ENCODE measurements at places on chromosomes 11 and 22.

DNA sequence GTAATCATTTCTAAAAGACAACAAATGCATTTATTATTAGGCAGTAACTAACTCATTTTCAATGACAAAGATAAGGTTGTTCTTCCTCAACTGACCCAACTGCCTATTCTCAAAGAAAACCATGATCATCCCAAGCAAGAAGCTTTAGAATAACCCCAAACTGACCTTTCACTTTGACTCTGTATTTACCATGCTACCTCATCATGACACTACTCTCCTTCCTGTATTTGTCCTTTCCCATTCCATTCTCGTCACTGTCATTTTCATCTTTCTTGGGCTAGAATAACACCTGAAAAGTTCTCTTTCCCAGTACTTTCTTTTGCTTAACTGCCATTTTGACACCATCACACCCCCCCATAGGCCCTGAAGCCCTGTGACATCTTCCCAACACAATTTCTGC, 48.3 kb downstream of the TCF20 start:
- DNase-seq = no peak

GRCh38 chr11:44316659-44317240, 6.8 kb upstream of the ALX4 start:
- DNase-seq = no peak

- no peak for DNase-seq
Observed at GRCh38 chr22:28102151-28102812, 183.2 kb upstream of the PITPNB start.

GRCh38 chr22:46224898-46225290, 25.2 kb downstream of the CDPF1 start:
- no peak for DNase-seq

DNA sequence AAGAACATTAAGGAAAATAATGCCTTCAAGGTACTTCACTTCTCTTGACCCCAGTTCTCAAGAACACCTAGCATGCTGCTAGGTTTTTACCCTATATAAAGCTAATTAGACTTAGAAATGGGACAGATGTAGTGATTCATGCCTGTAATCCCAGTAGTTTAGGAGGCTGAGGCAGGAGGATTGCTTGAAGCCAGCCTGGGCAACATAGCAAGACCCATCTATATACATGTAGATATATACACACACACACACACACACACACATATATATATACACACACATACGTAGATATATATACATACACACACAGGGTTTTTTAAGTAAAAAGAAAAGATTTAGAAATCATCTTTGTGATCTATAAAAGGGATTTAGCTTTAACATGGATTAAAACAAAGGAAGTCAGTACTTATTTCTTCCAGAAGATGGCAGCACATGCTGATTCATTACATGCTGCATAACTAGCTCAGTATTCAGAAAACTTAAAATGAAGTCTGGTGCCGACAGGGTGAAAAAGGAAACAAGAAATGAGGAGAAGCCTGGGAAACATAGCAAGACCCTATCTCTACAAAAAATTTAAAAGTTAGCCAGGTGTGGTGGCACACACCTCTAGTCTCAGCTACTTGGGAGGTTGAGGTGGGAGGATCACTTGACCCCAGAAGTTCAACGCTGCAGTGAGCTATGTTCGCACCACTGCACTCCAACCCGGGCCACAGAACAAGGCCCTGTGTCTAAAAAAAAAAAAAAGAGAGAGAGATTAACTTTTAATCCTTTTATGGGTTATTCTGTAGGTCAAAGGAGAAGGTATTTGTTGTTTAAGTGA, 28.5 kb upstream of the RBX1 start:
- peak; percentile 23 for DNase-seq

DNA sequence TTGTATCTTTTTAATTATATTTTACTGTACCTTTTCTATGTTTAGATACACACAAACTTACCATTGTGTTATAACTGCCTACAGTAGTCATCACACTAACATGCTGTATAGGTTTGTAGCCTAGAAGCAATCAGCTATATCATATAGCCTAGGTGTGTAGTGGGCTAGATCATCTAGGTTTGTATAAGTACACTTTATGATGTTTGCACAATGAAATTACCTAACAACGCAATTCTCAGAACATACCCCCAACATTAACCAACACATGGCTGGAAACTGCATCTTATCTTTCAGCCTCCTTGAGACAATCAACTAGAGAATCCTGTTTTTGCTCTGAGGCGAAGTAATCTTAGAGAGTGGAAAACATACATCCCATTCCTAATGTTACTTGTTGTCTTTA, 60.2 kb upstream of the MTMR2 start:
- no peak for DNase-seq

- no peak for DNase-seq
Observed at GRCh38 chr11:126305699-126306098, 1.8 kb downstream of the DCPS start.

DNA sequence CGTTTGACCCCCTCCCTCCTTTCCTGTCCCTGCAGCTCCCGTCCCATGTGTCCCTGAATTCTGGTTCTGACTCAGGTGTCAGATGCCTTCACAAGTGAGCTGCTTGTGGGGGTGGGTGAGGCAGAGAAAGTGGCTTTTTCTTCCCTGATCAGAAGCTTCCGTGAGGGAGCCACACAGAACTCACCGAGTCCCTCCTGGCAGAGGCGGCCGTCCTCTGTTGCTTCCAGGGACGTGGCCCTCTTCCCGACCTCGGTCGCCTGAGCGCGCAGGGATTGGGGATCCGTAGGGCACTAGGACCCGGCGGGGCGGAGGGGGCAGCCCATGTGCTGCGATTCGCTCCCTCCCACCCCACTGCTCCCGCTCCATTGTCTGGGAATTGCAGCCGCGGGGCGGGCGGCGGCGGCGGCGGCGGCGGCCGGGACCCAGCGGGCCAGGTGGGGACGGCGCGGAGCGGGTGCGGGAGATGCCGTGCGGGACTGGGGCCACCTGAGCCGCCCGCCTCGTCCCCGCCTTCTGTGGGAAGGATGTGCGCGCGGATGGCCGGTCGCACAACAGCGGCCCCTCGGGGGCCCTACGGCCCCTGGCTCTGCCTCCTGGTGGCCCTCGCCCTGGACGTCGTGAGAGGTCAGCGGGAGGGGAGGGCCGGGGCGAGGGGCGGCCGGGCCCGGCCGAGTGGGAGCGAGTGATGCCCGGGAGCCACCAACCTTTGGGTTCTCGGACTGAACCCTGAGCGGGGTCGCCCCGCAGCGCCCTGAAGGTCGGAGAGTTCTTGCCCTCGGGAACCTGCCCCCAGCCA, at the start of gene TMEM132A:
TMEM132A (plus strand) TSS at position 351 of the 796 bp plus-strand sequence; CDS start at position 525, 174 bp downstream.
- DNase-seq = no peak

GRCh38 chr11:67303132-67303834, at the start of gene SSH3:
Gene SSH3, plus strand, starts transcription at chr11:67303530. Its CDS starts 96 bp downstream, at chr11:67303626.
- no peak for DNase-seq

DNA sequence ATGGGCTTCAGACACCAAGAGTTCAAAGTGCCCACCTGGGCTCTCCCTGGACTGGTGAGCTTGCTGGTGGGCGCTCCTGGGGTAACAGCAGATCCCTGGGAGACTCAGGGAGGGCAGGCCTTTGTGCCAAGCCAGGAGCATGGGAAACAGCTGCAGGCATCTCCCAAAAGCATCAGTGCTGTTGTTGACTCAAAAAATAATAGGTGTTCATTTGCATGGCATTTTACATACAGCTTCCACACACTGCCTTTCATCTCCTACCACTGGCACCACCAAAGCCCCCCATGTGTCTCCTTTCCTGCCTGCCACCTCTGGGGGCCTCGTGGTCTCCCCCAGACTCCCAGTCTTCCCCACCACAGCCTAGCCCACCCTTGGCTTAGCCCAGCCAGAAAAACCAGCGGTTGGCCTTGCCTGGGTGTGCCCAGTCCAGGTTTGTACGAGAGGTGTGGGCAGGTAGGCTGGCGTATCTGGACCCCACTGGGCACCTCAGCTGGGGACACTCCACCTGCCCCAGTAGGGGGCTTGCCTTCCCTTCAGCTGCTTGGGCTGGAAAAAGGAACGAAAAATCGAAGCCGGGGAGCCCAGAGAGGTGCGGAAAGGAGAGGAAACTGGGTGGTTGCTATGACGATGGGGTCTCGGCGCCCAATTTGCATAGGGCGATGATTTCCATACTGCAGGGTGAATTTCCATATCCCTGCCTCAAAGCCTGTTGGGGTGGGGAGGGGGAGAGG, 15.0 kb downstream of the POU2F3 start:
- no peak for DNase-seq

GRCh38 chr11:4092026-4092425, 2.6 kb upstream of the RRM1 start:
- DNase-seq = no peak

- DNase-seq = peak; percentile 58
Observed at GRCh38 chr22:36277482-36278291, 24.8 kb downstream of the APOL1 start.

GRCh38 chr11:122869622-122870021, 12.9 kb upstream of the JHY start:
- DNase-seq = no peak

DNA sequence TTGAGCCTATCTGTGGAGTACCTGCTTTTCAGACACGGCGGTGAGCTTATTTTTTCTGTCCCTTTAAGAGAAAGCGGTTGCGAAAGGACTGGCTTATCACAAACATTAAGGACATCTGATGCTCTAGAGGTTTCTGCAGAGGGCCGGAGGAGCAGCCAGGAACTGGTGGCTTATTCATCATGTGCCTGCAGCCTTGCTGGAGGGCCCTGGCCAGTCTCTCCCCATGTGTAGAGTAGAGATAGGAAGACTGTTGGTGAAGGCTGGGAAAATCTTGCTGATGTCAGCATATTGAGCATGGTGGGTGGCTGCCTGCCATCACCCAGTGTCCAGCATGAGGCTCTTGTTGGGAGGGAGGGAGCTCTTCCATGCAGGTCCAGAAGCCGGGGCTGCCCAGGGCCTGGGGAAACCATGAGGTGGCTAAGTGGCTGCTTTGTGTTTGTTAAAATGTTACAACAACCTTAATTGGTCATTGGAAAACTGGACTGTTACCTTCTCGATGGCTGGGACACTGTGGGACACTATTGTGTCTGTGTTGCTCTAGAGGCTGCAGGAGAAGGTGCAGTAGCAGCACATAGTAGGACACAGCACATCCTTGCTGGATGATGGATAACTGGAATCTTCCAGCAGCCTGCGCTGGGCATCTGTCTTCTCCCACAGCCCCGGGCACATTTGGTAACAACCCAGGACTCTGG, 54.3 kb downstream of the TSPAN18 start:
- no peak for DNase-seq

DNA sequence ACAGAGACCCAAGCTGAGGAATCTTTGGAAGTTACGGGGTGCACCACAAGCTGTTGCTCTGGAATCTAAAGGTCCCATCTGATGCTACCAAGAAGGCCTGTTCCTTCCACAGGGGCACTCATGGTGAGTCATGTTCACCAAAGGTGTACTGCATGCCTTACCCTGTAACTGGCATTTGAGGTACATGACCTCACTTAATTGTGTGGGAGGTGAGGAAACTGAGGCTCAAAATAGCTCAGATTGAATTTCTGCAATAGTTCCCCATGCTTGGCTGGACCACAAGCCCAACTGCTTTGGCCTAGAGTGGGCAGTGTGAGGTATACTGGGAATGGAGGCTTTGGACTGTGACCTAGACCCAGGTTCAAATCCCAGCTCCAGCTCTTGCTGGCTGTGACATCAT, 8.2 kb downstream of the MTFP1 start:
- no peak for DNase-seq

DNA sequence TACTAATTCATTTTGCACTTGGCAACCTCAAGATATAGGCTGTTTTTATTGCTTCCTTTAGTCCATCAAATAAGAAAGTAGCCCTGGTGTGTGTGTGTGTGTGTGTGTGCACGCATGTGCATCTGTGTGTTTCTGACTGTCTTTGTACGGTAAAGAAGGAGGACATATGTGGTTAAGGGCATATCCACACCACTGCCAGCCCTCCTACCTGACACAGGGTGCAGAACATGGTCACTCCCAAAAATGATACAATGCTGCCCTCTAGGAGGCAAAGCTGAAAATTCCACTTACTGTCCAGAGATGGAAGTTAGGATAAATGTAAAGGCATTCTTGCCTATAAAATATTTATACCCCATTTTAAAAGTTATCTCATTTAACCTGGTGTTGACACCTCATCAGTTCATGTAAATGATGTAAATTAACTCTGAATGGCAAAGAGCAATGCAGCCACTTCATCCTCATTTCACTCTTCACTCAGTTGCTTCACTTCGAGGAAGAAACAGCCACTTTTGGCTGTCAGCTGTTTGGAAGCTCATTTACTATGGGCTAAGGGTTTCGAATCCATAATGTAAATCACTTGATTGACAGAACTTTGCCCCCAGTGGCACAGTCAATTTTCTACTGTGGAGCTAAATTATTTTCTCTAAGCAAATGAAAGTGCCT, 83.1 kb upstream of the MTNR1B start:
- DNase-seq = no peak

GRCh38 chr11:56089697-56090096, 3.4 kb upstream of the OR8I2 start:
- no peak for DNase-seq

All from HL-60 (cell line).